ENCODE measurements at places on chromosomes 11 and 22. TPM values are rescaled to one million over a fixed set of nuclear protein-coding genes. Genes with fewer than 3 reads are reported as not detected.
A peak's percentile ranks its signal among the peaks of the same experiment; 100 is the strongest.

GRCh38 chr11:74397501-74398243 is 561 bp downstream of the PGM2L1 start:
- no peak for DNase-seq

DNA sequence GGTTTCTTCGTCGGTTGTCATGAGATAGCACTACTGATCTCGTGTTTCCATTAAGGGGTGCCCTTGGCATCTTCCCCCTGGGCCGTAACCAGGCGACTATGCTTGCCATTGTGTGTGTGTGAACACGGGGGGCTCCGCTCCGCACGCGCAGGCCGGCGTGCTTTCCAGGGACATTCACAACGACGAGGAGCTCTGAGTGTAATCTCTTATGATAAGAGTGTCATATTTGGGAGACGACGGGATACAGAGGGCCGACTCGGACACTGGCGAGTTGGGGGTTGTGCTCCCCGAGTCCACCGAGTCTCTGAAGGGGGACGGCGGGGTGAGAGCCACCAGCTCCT is 170.9 kb upstream of the CTSC start:
- DNase-seq = no peak

- no peak for DNase-seq
Measured at GRCh38 chr11:32529994-32530588, 53.5 kb upstream of the EIF3M start.

DNA sequence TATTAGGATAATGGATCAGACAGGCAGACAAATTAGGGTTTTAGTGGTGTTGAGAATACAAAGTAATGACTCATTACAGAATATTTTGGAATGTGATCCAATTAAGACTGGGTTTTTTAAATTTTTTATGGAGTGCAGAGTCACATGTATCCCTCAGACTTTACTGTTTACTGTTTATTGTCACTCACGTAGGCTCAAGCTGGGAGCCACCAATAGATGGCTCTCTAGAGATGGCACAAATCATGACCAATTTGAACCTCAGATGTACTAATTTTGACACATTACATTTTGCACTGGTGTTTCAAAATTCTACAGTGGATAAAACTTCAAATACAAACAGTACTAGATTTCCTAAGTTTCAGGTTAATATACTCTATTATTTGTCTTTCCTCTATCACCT is 53.6 kb upstream of the ANO3 start:
- DNase-seq = no peak

Gene OR51B5
- not detected for total RNA-seq

Gene HORMAD2
- not detected for total RNA-seq

DNA sequence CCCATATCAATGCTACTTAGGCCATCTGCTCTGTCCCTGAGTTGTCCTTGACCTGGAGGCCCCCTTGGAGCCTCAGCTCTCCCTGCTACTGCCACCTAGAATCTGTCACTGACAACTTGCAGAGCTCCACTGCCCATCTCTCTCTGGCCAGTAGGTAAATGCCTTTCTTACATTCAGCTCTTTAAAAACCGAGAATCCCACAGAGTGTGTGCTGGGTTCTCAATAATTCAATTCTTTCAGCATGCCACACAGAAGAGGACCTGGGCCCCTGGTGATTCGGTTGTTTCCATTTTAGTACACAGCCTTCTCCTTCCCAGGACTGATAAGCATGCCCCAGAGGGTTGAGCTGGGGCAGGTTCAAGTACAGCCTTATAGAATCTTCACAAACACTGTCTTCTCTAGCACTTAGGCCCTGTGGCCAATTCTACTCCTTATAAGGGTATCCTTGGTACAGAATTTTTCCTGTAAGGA is 22.0 kb upstream of the IPO7 start:
- DNase-seq = no peak

Gene MYRF
- total RNA-seq = 0.28 TPM

Gene OR6Q1
- not detected for total RNA-seq

Gene C22orf31
- total RNA-seq = not detected

DNA sequence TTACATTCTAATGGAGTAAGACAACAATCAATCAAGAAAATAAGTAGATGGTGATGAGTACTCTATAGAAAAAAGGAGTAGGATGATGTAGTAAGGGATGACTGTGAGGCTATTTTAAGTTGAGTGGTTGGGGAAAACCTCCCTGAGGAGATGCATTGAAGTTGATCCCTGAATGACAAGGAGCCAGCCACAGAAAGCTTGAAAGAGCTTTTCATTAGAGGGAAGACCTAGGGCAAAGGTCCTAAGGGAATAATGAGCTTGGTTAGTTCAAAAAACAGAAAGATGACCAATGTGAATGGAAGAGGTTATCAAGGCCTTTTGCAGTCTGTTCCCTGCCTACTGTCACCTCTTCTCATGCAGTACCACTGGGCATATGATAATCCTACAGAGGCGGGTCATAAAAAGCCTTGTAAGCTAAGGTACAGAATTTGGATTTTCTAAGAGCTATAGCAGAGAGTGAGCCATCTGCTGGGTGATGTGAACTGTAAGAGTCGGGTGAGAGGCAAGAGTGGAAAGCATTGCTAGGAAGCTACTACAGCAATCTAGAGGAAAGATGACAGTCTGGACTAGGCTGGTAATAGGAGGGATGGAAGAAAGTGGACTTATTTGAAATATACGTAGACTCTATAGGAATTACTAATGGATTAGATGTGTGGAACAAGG is 3.1 kb downstream of the PPP2R1B start:
- no peak for DNase-seq

Gene IL17REL
- 0.04 TPM for total RNA-seq

DNA sequence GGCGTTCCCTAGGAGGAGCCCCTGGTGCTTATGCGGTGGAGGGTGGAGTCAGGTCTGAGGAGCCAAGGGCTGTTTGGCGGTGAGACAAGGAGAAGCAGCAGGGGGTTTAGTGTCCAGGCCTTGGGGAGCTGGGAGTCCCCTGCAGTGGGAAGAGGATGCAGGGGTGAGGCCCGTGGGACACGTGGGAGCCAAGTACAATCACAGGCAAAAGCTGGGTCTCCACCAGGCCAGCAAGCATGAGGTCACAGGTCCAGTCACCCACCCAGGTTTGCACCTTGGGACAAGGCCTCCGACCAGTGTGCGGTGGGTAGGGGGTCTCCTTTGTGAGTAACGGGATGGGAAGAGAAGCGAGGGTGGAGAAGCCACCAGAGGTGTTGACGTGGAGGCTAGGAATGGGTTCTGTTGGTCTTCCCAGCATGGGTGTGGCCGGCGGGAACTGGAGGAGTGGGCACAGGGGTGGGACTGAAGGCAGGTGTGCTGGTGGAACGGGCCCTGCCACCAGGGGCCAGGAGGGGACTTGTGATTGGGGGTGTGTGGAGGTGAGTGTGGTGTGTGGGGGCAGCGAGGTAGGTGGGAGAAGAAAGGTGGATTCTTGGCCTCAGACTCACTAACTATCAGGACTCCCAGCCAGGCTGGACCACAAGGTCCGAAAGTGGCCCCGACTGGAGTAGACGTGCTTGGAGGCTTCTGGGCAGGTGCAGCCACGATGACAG is 953.6 kb downstream of the TBC1D22A start:
- no peak for DNase-seq

Gene ANKRD42
- total RNA-seq = 6.7 TPM

DNA sequence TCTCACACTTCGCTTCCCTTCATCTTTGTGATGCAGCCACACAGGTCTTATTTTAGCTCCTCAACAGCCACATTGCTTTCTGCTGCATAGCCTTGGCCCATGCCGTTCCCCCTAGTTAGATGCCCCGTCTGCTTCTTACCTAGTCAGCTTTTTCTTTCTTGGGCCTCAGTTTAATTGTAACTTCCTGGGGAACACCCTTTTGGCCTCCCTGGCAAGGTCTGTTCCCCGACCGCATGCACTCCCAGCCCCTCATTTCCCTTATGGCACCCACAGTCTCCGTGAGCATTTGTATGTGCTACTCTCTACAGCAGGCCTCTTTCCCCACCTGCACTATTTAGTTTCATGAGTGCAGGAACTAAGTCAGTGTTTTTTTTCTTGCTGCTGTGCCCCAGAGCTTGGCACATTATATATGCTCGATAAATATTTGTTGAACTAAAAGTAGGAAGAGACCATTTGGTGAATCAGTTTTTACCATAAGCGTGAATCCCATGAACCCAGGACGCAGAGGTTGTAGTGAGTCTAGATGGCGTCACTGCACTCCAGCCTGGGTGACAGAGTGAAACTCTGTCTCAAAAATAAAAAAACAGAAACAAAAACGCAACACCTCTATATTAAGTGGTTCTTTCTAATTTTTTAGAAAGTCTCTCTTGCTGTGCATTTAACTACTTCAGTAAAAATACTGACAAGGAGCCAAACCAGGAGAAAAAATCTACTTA is 38.5 kb downstream of the TNRC6B start:
- DNase-seq = no peak

GRCh38 chr22:24772493-24773220 is 1.9 kb downstream of the PIWIL3 start:
- DNase-seq = peak; percentile 43

GRCh38 chr11:68665436-68665835 is 18.9 kb upstream of the GAL start:
- no peak for DNase-seq

DNA sequence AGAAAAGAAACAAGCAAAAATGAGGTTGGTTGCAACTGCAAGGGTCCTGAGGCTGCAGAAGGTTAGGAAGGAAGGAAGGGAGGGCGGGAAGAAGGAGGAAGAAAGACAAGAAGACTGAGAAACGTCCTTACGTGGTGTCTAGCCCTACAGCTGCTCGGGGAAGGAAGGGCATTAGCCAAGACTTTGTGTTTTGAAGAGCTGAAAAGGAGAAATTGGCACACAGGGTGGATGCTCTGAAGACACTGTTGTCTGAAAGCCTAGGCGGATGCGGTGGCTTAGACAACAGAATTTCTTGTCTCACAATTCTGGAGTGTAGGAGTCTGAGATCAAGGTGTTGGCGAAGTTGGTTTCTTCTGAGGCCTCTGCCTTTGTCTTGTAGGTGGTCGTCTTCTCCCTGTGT is 60.7 kb downstream of the MCM5 start:
- no peak for DNase-seq

Gene GRM5
- under 0.01 TPM for total RNA-seq

Gene NTM
- 2.1 TPM for total RNA-seq

GRCh38 chr11:129803533-129803932 is 12.1 kb upstream of the TMEM45B start:
- DNase-seq = no peak

Gene IFITM1
- total RNA-seq = 1.7 TPM

GRCh38 chr22:26385164-26385563 is 43.9 kb upstream of the ASPHD2 start:
- DNase-seq = no peak

Data from pulmonary artery endothelial cell (primary cell).